ENCODE measurements at places on chromosomes 3 and 15.
A peak's percentile ranks its signal among the peaks of the same experiment; 100 is the strongest.

- no peak for DNase-seq
- no peak overlapping the region for H3K27ac ChIP-seq
- no peak overlapping the region for H3K4me3 ChIP-seq
- peaks cover 29% of the 10 kb centered on the region for H3K27me3 ChIP-seq
- H3K36me3 ChIP-seq, result no peaks in the 10 kb centered on the region
Observed at GRCh38 chr3:194250098-194251002, 100.8 kb downstream of the CPN2 start.

DNA sequence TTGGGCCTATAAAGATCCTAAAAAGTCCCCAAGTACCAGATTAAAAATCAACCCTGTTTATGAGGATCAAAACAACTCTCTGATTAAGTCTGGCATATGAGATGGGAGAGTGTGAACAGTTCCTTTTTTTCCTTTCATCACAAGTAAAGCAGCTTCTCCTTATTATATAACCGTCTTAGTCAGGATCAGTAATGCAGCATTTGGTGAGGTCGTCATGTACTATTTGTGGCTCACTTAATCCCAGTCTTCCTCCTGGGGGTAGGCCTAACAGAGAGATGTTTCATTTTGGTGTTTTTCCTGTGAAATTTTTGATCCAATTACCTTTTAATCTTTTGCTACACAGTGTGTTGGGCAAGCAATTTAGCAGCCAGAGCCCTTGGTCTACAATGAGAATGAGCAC lies 333.1 kb upstream of the KCNMB2 start:
- H3K4me3 ChIP-seq, result no peak overlapping the region
- DNase-seq, result no peak
- H3K4me1 ChIP-seq, result no peaks in the 10 kb centered on the region

DNA sequence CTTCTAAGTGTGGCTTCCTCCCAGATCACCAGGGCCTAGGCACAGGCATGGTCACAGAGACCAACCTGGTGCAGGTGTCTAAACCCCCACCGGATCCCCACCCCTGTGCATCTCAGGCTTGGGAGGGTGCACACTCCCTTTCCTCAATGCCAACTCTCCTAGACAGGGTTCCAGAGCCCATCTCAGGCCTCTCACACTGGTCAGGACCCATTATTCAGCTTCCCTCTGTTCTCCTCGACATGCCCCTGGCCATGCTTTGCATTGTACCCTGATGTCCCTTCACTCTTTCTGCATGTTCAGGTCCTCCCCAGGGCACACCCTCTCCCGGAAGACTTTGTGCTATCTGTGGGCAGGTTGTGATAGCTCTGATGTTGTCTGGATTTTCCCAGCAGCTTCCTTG lies 23.5 kb downstream of the FGD5 start:
- no peaks in the 10 kb centered on the region for H3K36me3 ChIP-seq
- peaks cover 90% of the 10 kb centered on the region for H3K27me3 ChIP-seq
- H3K4me1 ChIP-seq, result no peaks in the 10 kb centered on the region
- DNase-seq, result no peak

DNA sequence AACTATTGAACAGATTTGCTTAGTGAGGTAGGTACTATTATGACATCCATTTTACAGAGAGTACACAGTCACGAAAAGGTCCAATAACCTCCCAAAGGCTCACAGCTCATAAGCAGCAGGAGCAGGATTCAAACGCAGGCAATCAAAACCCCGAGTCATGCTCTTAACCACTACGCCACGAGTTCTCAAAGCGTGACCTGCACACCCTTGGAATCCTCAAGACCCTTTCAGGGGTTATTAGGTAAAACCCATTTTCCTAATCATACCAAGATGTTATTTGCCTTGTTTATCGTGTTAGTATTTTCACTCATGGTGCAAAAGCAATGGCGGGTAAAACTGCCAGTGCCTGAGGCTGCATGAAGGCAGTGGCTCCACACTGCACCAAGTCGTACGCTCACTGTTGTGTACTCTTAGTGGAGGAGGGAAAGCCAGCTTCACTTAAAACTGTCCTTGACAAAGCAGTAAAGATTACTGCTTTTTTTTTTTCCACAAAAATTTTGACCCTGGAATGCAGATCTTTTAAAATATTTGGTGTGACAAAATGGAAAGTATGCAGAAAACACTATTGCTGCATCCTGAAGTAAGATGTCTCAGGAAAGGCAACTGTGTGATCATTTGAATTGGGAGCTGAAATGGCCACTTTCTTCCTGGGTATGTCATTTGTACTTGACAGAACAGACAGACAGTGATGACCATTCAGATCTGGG lies 96.1 kb downstream of the IGF2BP2 start:
- H3K27me3 ChIP-seq, result peaks cover 44% of the 10 kb centered on the region
- no peak for DNase-seq
- no peaks in the 10 kb centered on the region for H3K36me3 ChIP-seq
- no peaks in the 10 kb centered on the region for H3K4me1 ChIP-seq

DNA sequence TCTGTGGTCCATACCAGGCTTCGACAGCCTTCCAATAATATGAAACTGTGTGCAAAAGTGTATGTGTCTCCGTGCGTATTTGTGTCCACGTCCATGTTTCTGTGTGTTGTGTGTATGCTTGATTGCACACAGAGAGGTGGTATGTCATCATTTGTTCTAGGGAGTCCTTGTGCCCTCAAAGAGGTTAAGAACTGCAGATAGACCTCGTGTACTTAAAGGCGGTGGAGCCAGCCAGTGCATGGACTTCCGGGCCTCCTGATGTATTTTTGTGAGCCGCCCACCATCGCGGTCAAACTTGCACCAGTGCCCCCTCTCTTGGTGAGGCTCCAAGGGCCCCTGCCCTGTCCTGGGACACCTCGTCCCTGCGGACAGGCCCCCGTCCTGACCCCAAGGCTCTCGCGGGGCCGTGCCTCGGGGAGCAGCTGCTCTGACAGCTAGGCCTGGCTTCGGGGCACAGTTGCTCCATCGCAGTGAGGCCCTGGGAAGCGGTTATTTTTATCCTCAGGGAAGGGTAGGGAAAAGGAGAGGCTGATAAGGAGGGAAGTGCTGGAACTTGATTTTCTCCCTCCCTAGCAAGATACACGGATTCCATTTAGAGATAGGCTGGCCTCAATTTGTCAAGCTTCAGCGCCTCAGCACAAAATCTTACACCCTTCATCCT lies 1.2 kb upstream of the RYK start:
- H3K4me3 ChIP-seq, result peak overlapping the region; percentile 98
- peak overlapping the region; percentile 92 for H3K27ac ChIP-seq

DNA sequence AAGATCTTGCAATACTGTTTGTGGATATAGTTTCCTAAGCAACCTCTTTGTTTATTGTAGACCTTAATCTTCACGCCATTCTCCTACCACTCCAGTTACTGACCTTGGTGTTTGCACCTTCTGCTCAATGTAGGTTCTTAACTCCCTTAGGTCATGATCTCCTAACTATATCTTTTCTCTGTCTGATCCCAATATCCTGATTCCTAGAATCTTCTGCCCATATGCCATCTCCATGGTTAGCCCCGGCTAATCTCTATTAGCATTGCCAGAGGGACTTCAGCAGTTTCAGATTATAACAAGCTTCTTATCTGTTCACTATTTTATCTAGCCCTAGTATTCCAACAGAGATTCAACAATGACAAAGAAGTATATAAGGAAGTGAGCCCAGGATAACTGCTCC lies 64.9 kb downstream of the IMPG2 start:
- no peak for DNase-seq
- no peaks in the 10 kb centered on the region for H3K27me3 ChIP-seq
- H3K4me1 ChIP-seq, result no peaks in the 10 kb centered on the region
- no peak overlapping the region for H3K27ac ChIP-seq

- H3K27me3 ChIP-seq, result no peaks in the 10 kb centered on the region
- peaks cover 54% of the 10 kb centered on the region for H3K4me1 ChIP-seq
- no peak for DNase-seq
- peaks cover 11% of the 10 kb centered on the region for H3K36me3 ChIP-seq
Observed at GRCh38 chr3:37174532-37175126, at the start of gene LRRFIP2. Gene LRRFIP2 (minus strand): TSS chr3:37174582. CDS start chr3:37148983, 25,599 bp downstream.

DNA sequence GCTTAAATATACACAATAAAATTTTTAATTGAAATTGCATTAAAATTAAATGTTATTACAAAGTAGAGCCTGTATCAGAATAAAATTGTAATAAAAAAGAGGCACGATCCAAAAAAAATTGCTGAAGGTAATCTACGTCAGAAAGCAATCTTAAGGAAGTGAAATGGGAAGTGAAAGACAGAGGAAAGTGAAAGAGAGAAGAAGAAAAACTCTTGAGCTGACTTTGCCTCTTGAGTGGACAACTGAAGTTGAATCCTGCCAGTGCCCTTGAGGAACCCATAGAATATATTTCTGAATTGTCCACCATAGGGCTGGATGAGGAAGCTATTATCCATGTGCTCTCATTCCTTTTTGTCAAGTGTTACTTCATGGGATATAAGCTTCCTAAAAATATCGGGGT lies 285.1 kb upstream of the STAC start:
- no peak overlapping the region for H3K27ac ChIP-seq
- no peaks in the 10 kb centered on the region for H3K36me3 ChIP-seq
- H3K4me3 ChIP-seq, result no peak overlapping the region
- H3K4me1 ChIP-seq, result no peaks in the 10 kb centered on the region
- no peak for DNase-seq

- H3K4me1 ChIP-seq, result peaks cover 3% of the 10 kb centered on the region
- H3K27me3 ChIP-seq, result no peaks in the 10 kb centered on the region
- no peak overlapping the region for H3K27ac ChIP-seq
Observed at GRCh38 chr3:4995500-4996053, 16.3 kb downstream of the BHLHE40 start.

DNA sequence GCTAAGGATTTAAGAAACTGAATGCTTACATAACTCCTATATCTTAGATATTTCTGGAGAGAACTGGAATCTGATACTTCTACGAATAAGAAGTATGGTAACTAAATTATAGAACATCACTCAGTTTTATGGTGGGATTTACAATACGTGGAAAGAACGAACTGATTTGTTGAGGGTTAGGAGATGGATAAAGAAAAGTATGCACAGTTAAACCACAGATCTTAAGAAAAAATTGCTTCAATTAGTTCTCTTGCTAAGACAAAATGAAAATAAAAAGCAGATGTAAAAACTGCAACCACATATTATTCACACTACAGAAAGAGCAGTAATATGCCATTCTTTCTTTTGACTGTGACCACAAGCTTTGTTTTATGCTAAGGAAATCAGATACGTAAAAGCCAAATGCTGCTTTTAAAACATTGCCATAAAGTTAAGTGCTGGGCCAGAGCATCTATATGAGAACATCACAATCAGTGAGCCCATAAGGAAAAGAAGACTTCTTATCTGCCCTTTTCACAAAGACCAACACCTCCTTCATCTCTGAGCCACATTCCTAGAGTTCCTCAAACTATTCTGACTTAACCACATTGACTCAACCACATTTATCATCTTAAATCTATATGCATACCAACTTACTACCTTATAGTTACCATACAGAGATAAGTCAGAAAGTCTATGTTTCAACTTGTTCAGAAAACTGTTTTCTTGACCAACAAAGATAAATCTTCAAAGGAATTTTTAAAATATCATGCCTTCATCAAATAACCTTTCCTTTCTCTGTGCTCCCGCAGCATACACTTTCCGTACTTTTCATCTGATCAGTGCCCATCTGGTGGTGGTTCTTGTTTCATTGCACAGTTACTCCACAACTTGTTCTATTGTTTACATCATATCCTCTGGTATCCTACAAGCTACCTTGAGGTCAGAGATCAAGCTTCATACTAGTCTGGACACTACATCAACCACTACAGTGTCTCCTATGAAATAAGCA lies 61.7 kb downstream of the FSIP1 start:
- no peaks in the 10 kb centered on the region for H3K4me1 ChIP-seq
- H3K4me3 ChIP-seq, result no peak overlapping the region

DNA sequence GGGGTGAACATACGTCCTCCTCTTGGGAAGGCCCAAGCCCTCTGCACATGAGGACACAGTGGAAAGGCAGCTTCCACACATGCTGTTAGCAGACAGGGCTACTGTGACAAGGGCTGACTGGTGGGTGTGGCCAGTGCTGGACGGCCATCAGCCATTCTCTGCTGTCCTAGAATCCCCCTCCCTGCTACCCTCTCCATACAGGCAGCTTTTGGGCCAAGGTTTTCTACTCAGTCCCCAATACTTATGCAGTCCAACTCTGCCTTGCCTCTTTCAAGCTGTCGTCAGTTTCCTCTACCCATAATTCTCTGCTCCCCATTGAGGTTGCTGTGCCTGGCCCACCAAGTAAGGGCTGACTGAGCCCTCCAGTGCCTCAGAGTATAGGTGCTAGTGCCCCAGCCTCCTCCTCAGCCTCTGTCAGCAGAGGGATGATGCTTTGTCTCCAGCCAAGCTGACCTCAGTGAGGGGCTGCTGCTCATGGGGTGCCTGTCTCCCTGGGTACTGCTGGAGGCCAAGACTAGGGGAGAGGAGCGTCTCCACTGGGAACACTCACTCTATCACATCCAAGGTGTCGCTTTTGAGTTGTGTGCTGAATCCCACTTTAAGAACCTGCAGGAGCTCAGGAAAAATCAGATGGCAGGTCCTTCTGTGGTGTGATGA lies 2.8 kb downstream of the LOXL1 start:
- peaks cover 11% of the 10 kb centered on the region for H3K36me3 ChIP-seq
- H3K4me1 ChIP-seq, result peaks cover 29% of the 10 kb centered on the region

- peak overlapping the region; percentile 80 for H3K27ac ChIP-seq
- no peak for DNase-seq
- peaks cover 25% of the 10 kb centered on the region for H3K4me1 ChIP-seq
- H3K27me3 ChIP-seq, result no peaks in the 10 kb centered on the region
- H3K4me3 ChIP-seq, result peak overlapping the region; percentile 84
Observed at GRCh38 chr3:190512666-190513065, 1.2 kb upstream of the IL1RAP start.

DNA sequence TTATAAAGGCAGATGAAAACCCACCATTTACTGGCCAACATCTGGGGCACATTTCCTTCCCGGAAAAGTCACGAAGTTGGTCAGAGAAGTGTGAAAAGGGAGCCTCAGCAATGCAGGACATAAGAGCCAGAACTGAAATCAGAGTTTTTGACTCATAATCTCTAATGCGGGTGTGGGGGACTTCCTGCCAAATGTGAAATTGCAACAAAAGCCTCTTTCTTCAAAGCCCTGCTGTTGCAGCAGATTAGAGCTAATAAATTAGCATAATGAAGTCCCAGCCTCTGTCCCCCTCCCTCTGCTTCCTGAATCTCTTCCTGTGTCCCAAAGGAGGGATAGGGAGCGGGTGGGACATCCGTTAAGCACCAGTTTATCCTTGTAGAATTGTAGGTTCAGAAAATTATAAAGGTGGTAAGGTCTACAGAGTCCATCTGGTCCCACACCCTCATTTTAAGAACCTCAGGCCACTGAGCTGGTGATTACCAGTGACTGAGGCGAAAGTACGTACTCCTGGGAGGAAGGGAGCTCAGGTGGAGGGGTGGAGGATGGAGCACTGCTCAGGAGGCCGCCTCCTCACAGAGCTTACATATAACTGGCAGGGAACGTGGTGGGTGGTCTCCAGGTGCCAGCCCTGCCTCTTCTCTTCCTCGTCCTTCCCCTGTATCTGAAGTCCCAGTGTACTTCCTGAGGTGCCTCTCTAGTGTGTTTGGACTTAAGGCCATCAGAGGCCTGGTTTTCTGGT lies 35.0 kb downstream of the ST6GAL1 start:
- H3K4me1 ChIP-seq, result peaks cover 37% of the 10 kb centered on the region
- H3K27ac ChIP-seq, result peak overlapping the region; percentile 67
- no peak for DNase-seq
- H3K36me3 ChIP-seq, result peaks cover 47% of the 10 kb centered on the region

GRCh38 chr15:67707520-67708283 lies 117.6 kb upstream of the SKOR1 start:
- H3K36me3 ChIP-seq, result no peaks in the 10 kb centered on the region
- no peak overlapping the region for H3K4me3 ChIP-seq
- H3K4me1 ChIP-seq, result peaks cover 2% of the 10 kb centered on the region

- H3K27ac ChIP-seq, result no peak overlapping the region
- no peaks in the 10 kb centered on the region for H3K27me3 ChIP-seq
Observed at GRCh38 chr3:141933421-141934300, 57.2 kb downstream of the ATP1B3 start.
